ENCODE measurements at places on chromosomes 3 and 15.
A peak's percentile ranks its signal among the peaks of the same experiment; 100 is the strongest.

DNA sequence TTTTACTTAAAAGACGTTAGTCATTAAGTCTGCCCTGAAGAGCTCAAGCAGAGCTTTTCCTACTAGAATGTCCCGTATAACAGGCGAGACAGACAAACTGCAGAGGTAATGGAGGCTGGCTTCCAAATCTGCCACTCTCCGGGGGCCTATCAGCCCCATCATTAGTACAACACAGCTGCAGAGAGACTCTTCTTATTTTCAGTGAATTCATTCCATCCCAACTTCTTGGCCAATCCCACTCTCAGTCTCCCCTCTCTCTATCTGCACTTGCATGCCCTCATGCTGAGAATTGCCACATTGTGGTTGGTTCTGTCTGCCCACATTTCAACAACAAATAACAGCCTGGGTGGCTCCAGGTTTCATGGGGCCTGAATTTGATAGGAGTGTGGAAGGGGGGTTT is 412.7 kb downstream of the ERC2 start:
- no peak for DNase-seq

DNA sequence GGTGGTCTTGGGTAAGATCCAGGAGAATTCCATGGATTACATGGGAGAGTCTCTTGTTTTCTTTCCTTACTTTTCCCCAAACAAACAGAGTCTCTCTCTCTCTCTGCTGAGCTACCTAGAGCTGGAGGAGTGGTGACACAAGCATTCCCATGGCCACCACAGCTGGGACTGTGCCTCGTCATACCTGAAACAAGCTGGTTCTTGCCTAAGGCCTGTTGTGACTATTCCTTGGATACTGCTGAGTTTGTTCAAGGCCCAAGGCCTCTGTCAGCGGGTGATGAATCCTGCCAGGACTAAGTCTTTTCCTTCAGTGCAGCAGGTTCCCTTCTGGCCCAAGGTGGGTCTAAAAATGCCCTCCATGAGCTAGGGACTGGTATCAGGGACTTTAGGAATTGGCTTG is 378.1 kb upstream of the ZNF385D start:
- DNase-seq = no peak

GRCh38 chr15:63395730-63396151 is 14.1 kb upstream of the CA12 start:
- DNase-seq = no peak

DNA sequence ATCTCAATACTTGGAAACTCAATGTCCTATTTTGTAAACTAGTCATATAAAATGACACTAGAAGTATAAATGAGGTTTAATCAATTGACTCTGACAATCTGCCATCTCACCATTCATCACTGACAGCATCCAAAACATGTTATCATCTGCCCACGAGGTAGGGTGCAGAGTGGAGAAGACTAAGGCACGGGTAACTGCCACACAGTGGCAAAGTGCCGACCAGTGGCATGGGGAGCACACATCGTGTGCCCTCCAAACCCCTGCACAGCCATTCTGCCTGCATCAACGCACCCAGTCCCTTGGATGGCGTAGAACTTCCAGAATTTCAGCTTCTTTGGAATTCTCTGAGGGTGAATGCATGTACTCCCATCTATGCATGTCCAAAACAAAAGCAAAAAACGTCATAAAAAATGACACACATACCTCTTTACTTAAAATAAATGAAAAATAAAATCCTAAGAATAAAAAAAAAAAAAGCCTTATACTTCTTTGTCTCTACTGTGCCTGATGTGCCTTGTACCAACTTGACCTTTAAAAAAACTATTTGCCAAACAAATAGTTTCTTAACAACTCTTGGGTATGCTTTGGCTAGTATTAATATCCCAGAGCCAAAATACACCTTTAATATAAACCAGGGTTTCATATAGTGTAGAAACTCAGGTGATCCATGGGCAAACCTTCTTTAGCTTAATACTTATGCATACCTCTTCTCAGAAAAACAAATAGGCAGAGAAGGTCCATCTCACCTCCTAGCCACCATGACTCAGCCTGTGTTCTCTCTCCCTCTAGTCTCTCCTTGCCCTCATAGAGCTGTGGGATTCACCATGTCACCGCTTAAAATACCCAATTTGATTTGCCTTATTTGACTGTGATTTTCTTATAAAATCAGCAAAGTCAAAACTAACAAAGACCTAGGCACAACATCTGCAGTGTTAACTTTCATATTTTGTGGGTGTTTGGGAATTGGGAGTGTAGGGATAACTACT is 12.7 kb downstream of the CPOX start:
- DNase-seq = no peak

DNA sequence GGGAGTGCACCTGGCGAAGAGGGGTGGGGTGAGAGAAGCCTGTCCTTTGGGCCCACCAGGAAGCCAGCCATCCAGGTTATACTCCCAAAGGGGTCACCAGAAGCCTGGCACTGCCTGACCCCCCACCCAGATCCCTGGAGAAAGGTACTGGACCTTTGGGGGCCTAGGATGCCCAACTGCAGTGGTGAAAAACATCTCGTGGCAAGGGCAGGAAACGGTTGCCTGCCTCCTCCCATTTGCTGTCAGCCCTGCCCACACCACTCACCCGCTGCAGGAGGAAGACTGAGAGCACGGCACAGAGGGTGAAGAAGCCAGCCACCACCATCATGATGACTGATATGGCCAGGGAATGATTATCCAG is 2.2 kb upstream of the ULK3 start:
- no peak for DNase-seq

- no peak for DNase-seq
Measured at GRCh38 chr3:11370191-11370590, 98.0 kb downstream of the ATG7 start.

- DNase-seq = no peak
Measured at GRCh38 chr3:120088622-120089021, 5.6 kb downstream of the GSK3B start.

- no peak for DNase-seq
Measured at GRCh38 chr3:185021256-185021655, 131.6 kb downstream of the C3orf70 start.

GRCh38 chr15:40297356-40297755 is 10.4 kb downstream of the PLCB2 start:
- no peak for DNase-seq

DNA sequence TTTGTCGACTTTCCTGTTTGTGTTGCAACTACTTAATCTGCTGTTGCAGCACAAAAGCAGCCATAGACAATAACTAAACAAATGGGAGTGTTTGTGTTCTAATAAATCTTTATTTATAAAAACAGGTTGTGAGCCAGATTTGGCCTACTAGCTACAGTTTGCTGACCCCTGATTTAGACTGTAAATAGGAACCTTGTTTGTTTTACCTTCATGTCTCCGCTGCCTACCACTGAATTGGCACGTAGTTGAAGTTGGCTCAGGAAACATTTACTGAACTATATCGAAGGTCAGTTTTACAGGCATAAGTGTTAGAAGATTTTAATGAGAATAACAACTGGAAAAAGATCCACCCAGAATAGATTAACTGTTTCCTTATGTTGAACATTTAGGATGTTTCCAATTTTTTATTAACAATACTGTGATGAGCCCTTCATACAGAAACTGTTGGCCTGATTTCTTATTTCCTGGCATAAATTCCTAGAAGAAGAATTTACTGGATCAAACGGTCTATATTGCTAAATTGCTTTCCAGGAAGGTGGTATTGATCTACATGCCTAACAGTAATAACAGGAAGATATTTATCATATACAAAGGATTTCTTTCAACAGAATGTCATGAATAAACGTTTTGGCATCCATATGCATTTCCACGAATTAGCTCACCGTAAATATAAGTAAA is 156.2 kb upstream of the NR2E3 start:
- no peak for DNase-seq

GRCh38 chr3:54538346-54538745 is 389.5 kb downstream of the LRTM1 start:
- no peak for DNase-seq

- DNase-seq = no peak
Measured at GRCh38 chr3:13880811-13881156, 913 bp upstream of the WNT7A start.

GRCh38 chr3:58672451-58672850 is 5.9 kb upstream of the FAM3D start:
- no peak for DNase-seq

- DNase-seq = no peak
Measured at GRCh38 chr3:7630351-7630911, 769.5 kb downstream of the GRM7 start.

DNA sequence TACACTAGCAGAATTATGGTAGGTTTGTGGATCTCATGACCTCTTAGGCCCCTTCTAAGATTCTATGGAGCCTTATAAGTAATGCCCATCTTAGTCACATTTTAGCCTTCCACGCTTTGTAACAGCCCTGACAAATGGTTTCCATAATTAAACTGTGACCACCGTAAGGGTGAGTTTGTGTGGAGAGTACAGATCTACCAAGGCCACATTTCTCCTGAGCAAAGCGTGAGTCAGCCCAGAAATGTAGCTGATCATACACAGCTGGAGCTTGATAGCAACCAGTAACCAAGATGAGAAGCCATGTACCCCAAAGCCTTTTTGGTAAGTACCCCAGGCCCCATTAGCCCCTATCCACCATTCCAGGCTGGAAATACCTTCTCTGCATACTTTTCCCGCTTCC is 31.7 kb downstream of the CHAC1 start:
- no peak for DNase-seq

GRCh38 chr3:99765042-99765942 is 52.4 kb upstream of the CMSS1 start:
- DNase-seq = no peak

DNA sequence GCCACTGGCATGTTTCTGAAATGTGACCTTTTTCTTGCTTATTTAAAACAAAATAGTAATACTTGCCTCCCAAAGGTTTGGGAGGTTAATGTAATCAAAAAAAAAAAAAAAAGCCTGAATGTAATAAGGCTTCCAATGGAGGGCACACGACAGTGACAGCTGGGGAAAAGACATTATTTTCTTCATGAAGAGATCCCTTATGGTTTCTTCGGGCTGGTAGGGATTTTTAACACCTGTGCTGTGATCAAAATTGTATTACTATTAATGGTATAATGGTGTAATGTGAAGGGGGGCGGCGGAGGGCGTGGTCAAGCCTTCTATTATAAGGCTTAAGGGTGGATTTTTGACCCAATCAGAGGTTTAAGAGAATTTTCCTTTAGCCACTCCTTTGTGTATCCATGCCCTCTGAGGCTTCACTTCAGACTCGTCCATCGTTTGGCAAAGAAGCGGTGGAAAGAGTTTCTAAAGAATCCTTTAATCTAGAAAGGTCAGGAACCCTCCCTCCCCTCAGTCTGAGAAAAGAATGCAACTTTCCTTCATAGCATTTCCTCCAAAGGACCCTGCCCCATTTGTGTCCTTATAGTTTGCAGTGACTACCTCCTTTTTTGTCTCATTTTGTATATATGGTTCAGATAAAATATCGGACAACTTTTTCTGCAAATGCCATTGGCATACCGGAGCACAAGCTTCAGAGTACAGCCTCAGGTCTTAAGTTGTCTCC is 89.5 kb upstream of the CHD2 start:
- peak; percentile 51 for DNase-seq

DNA sequence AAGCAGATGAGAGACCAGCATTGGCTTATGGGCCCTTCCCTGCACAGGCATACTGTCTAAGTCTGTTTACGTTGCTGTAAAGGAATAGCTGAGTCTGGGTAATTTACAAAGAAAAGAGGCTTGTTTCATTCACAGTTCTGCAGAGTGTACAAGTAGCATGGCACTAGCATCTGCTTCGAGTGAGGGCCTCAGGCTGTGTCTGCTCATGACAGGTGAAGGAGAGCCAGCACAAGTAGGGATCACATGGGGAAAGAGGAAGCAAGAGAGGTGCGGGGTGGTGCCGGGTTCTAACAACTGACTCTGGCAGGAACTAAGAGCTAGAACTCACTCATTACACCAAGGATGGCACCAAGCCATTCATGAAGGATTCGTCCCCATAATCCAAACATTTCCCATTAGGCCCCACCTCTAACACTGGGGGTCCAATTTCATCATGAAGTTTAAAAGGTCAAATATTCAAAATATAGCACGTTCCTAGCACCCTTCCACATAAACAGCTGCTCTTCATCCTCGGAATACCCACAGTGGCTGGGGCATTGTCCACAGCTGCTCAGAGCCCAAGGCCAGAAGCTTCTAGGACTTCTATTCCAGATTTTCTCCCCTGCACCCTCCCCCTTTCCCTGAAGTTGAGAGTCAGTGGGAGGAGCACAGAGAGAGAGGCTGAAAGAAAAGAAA is 5.6 kb downstream of the RTP3 start:
- DNase-seq = no peak

GRCh38 chr3:10926811-10927521 is 65.6 kb upstream of the SLC6A1 start:
- no peak for DNase-seq

- DNase-seq = no peak
Measured at GRCh38 chr15:60525341-60526039, 46.5 kb upstream of the ICE2 start.

- no peak for DNase-seq
Measured at GRCh38 chr3:138908846-138909245, 38.1 kb downstream of the FOXL2 start.

DNA sequence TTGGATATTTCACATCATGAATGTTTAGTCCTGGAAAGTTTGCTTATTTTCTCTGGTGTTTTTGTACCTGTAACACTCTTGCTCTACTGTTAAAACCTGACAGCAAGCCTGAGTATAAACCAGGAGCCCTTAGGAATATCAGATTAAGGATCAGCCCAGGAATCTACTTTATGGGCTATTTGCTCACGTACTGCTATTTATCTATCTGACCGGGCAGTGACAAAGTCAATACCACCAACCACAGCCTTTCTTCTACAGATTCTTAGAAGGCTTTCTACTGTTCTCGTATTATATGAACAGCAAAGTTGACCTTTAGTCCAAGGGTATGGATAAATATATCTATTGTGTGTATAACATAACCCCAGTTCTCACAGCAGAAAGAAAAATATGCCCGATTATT is 521.2 kb downstream of the RBMS3 start:
- no peak for DNase-seq

GRCh38 chr3:118227191-118227590 is 807.5 kb downstream of the IGSF11 start:
- DNase-seq = no peak

DNA sequence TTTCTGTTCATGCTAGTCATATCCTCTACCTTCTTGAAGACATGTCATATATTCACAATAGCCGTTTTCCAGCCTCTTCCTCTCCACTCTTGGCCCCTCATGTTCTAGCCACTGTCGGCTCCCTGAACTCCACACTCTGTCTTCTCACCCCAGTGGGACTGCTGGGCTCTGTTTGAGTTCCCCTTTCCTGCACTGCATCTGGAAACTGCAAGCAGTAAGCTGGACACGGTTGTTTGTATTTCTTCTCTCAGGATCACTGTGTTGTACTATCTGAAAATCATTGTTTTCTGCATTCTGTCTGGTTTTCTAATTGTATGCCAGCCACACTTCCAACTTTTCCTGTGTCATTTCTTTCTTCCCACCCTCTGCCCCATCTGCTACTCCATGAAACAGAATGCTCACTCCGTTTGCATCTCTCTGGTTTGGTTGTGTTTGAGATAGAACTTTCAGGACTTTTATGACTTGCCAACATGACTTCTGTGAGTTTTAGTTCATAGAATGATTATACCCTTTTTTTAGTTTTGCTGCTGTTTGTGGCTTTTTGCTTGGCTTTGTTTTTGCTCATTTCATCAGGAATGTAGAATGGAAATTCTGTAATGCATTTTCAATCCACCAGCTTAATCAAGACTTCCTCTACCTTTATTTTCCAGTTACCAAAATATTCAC is 192.3 kb downstream of the PLCL2 start:
- no peak for DNase-seq
